ENCODE measurements at places on chromosomes 1 and 21.

DNA sequence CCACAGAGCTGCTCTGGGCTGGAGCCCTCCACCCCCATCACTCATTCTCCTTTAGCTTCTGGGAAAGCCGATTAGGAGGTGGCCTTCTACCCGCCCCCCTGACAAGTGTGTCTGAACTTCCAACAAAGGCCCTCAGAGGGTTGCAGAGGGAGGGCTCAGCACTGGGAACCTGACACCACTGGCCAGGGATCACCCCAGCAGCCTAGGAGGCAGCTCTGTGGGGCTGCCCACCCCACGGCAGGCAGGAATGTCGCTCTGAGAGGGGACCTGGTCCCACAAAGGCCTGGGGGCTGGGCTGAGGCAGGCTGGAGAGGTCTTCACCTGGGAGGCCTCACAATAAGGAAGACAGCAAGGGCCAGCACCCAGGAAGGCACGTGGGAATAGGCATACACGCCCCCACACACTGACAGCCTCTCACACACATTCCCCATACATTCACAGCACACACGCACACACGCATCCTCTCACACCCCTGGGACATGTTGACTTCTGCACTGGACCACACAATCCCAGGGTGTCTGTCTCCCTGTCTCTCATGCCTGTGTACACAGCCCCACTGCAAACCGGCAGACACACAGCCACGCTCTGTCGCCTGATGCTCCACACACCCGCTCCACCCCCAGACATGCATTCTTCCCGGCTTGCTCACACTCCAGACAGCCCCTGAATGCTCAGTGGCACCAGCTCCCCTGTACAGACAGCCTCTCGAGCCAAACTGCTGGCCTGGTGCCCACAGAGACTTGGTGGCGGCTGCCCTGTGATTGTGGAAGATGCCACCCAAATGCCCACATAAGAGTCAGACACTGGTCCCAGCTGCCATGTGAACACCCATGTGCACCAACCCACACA is 30.7 kb downstream of the DMBX1 start:
- peak; percentile 95 for DNase-seq

DNA sequence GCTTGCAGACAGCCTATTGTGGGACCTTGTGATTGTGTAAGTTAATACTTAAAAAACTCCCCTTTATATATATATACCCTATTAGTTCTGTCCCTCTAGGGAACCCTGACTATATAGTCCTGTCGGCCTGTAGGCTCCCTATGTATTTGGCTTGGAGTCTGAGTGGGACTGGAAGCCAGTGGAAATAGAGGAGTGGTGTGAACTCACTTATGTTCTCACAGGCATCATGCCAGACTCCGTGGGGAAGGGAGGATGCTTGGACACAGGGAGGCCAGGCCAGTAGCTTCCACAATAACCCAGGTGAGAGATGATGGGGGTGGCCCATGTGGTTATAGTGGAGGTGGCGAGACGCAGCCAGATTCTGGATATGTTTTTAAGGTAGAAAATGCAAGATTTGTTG is 136.7 kb upstream of the SYT6 start:
- DNase-seq, result no peak

GRCh38 chr1:199282751-199283305 is 644.0 kb downstream of the PTPRC start:
- DNase-seq, result no peak

DNA sequence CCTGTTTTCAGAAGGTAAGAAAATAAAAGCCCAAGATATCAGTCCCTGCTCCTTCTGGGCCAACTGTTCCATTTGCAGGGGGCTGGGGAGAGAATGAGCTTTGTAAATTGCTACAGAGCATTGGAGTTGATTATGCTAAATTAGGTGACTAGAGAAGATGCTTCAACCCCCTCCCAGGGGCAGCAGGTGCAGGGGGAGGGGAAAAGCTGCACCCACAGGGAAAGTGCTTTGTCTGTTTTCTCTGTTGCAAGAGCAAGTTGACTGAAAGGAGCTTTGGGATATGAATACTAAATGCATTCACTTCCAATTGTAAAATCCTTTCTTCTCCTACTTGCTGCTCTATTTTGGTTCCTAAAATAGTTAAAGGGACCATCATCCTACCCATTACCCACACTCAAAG is 16.5 kb upstream of the PIGM start:
- no peak for DNase-seq

GRCh38 chr1:60052601-60053000 is 21.0 kb downstream of the C1orf87 start:
- no peak for DNase-seq

- DNase-seq, result no peak
Measured at GRCh38 chr1:167145965-167146364, 52.1 kb downstream of the STYXL2 start.

- DNase-seq, result no peak
Measured at GRCh38 chr1:209241487-209241886, 342.0 kb upstream of the CAMK1G start.

- peak; percentile 39 for DNase-seq
Measured at GRCh38 chr1:203082571-203083462, 3.0 kb downstream of the MYOG start.

DNA sequence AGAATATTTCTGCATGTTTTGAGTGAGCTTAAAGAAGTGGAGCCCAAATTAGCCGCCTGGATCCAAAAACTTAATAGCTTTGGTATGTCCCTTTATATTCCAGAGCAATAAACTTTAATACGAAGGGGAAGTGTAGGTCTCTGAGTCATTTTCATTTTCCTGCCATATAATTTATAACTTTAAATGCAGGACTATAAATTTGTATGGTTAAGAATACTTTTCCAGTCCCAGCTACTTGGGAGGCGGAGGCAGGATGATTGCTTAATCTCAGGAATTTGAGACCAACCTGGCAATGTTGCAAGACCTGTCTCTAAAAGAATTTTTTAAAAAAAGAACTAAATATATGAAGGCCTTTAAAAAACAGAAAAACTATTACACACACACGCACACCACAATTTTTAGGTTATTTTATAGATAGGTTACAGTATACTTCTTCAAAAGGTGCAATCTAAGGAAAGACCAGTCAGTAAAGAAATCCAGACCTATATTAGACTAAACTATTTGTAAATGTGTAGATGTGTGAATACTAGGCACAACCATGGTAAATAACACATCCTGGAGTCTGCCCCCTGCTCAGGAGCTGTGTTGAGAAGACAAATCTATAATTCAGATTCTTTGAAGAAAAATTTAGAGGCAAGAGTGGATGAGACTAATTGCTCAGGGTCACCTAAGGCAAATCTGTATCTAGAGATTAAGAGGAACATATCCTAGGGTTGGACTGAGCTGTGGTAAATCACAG is 80.3 kb downstream of the TTC3 start:
- no peak for DNase-seq

GRCh38 chr1:207817166-207817565 is 65.3 kb downstream of the CD46 start:
- DNase-seq, result no peak

- no peak for DNase-seq
Measured at GRCh38 chr1:101191049-101191448, 45.8 kb upstream of the S1PR1 start.

DNA sequence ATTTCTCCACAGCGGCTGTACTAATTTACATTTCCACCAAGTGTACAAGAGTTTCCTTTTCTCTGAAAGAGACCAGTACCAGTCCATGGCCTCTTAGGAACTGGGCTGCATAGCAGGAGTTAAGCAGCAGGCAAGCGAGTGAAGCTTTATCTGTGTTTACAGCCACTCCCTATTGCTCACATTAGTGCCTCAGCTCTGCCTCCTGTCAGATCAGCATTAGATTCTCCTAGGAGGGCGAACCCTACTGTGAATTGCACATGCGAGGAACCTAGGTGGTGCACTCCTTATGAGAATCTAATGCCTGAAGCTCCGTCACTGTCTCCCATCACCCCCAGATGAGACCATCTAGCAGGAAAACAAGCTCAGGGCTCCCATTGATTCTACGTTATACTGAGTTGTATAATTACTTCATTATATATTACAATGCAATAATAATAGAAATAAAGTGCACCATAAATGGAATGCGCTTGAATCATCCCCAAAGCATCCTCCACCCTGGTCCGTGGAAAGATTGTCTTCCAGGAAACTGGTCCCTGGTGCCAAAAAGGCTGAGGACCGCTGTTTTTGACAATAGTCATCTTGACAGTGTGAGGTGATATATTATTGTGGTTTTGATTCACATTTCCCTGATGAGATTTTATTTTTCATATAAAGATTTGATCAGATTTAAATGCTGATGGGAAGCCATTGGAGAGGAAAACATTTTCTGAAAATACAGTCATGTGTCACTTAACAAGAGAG is 45.5 kb upstream of the MRPS6 start:
- no peak for DNase-seq

- no peak for DNase-seq
Measured at GRCh38 chr1:47231301-47232186, 481 bp downstream of the TAL1 start.

GRCh38 chr1:112188611-112189010 is 199.1 kb upstream of the KCND3 start:
- DNase-seq, result no peak

DNA sequence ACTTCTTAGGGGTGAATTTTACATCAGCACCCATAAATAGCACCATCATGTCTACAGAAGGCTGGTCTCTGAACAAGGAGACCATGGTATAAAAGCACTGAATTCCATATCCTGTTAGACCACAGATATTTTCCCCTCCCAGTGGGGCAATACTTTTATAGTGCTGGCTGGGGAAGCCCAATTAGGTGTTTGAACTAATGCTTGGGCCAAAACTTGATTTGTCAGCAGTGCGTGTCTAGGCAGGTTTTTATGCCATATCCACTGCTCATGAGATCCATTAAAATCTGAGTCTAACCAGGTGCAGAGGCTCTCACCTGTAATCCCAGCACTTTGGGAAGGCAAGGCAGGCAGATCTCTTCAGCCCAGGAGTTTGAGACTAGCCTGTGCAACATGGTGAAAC is 623.0 kb downstream of the NPHP4 start:
- no peak for DNase-seq

GRCh38 chr1:158666037-158666436 is 20.5 kb downstream of the SPTA1 start:
- DNase-seq, result no peak

DNA sequence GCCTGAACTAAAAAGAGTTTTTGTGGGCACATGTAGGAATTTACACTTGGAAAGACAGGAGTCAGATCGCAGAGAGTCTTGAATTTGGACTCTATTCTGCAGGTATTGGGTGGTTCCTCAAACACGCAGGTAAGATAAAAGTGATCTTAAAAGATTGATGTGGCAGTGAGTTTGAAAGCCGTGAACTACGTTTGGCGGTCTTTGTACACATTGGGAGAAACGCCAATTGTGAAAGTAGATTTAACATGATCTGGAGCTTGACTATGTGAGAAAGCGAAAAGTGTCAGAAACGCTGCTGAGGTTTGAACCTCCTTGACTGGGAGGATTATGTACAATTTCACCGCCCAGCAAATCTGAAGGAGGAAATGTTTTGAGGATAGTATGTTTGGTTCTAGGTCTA is 1.5 kb upstream of the PPP2R5A start:
- no peak for DNase-seq

DNA sequence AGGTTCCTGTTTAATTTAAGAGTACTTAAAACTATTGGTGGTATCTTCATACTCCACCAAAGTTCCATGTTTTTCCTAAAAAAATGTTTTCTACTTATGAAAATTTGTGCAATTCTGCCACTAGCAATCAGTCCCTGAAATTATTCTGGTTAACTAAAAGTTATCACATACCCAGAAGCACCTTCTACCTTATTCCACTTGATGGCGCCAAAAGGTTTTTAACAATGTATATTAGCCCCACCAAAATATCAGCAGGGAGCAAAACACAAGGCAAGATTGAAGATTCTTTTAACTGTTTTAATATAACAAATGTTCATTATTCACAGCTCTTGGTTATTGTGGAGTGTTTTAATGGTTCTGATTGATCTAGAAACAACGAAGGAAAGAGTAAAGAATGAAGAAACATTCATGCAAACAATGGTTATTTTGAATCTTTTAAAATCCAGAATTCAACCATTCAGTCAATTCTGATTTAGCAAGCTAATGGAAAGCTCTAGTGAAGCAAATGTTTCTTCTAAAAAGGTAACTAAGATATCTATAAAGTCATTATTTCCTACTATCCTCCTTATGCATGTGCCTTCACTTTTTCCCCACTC is 67.2 kb downstream of the TTLL7 start:
- no peak for DNase-seq

GRCh38 chr1:35576061-35576765 is 3.1 kb downstream of the TFAP2E start:
- DNase-seq, result no peak

GRCh38 chr1:50474859-50475809 is 51.9 kb upstream of the DMRTA2 start:
- DNase-seq, result no peak

- peak; percentile 96 for DNase-seq
Measured at GRCh38 chr1:181105134-181106021, 16.9 kb downstream of the IER5 start.

DNA sequence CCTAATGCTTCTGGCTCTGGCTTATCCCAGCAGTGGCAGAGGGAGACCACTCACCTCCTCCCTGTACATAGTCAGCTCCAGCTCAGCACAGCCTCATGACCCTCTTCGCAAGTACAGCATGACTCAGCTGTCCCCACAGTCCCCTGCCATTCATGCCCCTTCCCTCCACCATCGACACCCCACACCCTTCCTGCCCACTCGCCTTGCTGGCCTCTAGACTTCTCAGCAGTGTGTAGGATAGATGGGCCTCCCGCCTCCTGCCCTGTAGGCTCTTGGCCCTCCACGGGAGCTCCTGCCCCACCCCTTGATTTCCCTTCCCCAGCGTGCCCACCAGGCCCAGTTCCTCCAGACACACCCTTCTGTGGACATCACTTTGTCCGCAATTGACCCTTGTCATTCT is 9.8 kb downstream of the NPR1 start:
- DNase-seq, result no peak

- DNase-seq, result no peak
Measured at GRCh38 chr1:56356376-56356990, 222.9 kb downstream of the PLPP3 start.

DNA sequence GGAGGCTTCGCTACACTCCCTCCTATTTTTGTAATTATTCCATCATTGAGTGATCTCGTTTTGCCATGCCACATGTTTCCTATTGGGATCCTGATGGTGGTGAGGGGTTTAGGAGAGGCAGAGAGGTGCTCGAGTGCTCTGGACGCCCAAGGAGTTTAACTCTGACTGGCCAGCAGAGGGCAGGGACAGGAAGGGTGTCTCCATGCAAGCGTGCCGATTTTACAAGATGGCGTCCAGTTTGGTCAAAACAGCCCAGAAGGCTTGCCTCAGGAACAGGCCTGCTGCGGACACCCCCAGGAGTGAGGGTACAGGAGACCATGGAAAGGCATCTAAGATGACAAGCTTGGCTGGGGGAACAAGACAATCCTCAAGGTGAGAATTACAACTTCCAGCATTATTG is 33.8 kb upstream of the KCNE2 start:
- no peak for DNase-seq

GRCh38 chr1:108502624-108503023 is 52.5 kb downstream of the NBPF6 start:
- DNase-seq, result no peak

GRCh38 chr21:14833241-14833640 is 231.6 kb downstream of the NRIP1 start:
- DNase-seq, result no peak

- no peak for DNase-seq
Measured at GRCh38 chr1:199932462-199932861, 95.0 kb upstream of the NR5A2 start.

- no peak for DNase-seq
Measured at GRCh38 chr1:65525266-65526048, 105.0 kb downstream of the LEPR start.

Data from chondrocyte (in vitro differentiated cells).